ENCODE measurements at places on chromosomes 16 and 17.

DNA sequence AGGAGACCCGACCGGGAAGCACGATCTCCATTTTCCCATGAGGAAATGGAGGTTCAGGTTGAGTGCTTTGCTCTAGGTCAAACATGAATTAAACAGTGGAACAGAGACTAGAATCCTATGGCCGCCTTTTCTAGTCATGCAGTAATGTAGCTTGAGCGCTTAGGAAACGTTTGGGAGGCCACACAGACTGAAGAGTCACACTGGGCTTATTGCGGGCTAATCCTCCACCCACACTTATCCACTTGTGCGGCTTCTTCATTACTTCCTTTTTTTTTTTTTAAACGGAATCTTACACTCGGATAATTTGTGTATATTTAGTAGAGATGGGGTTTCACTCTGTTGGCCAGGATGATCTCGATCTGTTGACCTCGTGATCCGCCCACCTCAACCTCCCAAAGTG, 26.0 kb downstream of the CACNG3 start:
- DNase-seq = no peak

DNA sequence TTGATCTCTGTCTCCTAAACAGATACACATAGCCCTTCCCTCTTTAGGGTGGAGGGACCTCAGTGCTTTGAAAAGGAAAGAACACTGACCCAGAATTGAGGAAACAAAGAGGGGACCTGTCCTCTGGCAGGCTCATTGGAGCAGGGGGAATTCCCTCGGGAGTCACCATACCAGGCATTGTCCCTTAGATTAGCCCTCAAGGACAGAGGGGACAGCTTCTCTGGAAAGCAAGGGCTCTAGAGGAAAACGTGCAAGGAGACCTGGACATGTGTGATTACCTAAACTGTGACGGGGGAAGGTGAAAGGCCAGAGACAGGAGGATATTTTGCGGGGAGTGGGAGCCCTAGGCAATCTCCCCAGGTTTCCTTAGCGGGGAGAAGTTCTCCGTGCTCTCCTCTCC, 7.6 kb upstream of the FZD2 start:
- DNase-seq = no peak

DNA sequence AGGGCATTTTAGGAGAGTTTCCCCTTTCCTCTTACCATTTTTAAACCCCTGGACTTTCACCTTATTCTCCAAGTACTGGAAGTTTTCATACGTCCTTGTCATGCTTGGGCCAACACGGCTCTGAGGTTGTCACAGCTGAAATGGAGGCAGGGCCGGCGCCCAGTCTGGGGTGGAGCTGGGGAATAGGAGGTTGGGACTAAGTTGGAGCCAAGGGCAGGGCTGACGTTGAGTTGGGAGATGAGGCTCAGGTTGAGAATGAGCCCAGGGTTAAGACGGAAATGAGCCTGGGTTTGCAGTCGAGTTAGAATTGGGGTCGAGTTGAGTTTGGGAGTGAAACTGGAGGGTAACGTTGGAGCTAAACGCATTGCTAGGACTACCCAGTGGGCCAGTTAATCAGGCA, 1.3 kb downstream of the CLEC10A start:
- no peak for DNase-seq

DNA sequence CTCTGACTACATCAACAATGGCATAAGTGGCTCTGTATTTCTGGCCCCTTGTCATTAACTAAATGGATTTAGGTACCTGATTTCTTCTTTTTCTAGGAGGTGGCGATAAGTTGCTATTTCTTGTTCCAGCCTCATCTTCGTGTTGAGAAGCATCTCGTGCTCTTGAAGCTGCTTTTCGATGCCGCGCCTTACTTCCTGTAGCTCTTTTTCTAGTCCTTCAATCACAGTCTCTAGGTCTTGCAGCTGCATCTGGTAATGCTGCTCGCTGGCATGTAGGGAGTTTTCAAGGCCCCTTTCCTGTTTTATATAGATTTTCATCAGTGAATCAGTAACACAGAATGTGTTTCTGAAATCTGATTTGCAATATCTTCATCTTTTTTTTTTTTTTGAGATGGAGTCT, 5.1 kb downstream of the KRT222 start:
- no peak for DNase-seq

- DNase-seq = no peak
Measured at GRCh38 chr17:48484850-48485249, 46.0 kb downstream of the HOXB1 start.
